ENCODE measurements at places on chromosomes 4 and X.

DNA sequence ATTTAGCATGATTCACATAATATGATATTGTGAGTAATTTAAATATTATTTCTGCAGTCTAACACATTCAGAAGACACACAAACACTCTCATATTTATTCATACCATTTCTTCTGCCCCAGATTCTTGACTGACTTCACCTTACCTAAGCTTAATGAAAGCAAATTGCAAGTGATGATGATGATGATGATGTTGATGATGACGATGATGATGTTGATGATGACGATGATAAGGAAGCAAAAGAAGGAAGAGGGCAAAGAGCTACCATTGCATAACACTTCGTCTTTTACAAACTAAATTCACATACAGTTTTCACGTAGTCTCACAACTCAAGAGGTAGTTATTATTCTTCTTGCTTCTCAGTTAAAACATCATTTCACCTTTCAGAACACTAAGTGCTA, 404.7 kb downstream of the NAF1 start:
- no peak for DNase-seq

DNA sequence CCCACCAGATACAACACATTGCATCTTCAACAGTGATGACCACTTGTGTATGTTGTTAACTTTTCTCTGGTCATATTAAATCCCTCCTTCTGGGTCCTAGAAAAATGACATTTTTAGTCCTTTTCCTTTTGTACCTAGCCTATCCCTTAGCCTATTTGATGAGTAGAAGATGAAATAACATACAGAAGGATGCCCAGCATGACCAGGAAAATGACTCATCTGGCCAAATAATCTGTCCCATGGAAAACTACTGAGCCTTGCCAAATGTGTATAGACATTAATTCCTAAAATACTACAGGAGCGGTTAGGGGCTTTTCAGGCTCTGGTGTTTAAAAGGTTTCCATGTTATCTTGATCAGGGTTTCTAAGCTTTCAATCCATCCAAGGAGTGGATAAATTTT, 129.0 kb upstream of the KCNIP4 start:
- no peak for DNase-seq

DNA sequence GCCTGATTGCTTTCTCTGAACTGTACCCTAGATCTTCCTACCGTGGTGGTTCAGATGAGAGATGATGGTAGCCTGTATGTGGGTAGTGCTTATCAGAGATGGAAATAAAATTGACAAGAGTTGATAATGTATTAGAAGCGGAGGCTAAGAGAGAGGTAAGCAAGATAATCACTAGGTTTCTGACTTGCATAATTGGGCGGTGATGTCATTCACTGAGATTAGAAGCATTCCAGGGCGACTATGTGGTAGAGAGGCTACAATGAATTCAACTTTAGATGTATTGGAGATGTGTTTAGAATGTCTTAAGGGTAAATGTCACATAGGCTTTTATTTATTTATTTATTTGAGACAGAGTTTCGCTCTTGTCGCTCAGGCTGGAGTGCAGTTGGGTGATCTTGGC, 415 bp upstream of the TENM3 start:
- DNase-seq = peak; percentile 64

- no peak for DNase-seq
Observed at GRCh38 chr4:145011636-145012035, 86.4 kb downstream of the ANAPC10 start.

DNA sequence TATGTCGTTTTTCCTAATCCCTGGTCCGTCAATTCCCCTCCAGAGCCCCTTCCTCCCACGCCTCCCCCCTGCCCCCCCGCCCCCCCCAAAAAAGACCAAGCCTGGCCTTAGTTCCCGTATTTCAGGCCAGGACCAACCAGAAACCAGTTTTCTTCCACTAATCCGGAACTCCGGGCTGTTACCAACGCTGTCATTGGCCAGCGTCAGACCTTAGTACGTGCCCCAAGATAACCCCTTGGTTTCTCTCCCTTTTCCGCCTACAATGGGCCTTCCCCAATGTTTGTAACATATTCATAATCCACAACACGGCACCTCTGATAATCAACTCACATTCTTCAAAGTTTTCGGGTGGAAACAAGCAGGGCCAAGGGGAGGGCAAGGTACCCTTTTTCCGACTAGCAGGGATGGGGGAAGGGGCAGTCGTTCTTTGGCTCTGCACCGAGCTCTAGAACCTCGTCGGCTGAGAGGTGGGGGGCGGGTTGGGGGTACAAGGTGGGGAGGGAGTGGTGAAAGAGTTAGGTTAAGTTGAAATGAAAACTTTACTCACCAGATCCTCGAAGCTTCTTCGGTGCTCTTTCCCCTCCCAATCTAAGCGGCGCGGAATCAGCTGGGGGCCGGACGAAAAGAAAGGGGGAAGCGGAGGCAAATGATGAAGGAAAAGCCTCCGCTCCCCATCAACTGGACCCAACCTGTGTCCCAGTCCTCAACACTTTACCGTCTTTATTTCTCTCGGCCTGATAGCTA, 1.5 kb downstream of the BRWD3 start:
- peak; percentile 59 for DNase-seq

DNA sequence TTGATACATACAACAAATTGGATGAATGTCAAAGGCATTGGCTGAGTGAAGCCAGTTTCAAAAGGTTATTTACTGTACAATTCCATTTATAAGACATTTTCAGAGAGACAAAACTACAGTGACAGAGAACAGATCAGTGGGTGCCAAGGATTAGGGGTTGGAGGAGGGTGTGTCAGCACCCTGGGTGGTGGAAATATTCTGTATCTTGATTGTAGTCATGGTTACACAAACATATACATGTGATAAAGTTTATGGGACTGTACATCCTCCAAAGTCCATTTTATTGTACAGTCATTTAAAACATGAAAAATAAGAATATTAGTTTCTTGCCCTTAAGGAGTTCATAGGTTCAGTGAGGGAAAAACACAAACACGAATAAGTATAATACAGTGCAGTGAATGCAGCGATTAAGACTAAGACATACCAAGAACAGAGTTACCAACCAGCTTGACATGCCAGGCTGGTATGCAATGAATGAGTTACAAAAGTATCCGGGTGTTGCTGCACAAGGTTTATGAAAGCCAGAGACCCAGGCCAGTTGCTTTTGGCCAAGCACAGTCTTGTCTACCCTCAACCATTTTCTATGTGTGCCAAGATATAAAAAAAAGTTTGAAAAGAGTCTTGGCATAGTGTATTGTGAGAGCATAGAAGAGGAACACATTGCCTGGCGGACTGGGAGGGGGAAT, 123.6 kb downstream of the MSL3 start:
- no peak for DNase-seq

GRCh38 chrX:44291468-44292092, 51.9 kb downstream of the EFHC2 start:
- DNase-seq = no peak

DNA sequence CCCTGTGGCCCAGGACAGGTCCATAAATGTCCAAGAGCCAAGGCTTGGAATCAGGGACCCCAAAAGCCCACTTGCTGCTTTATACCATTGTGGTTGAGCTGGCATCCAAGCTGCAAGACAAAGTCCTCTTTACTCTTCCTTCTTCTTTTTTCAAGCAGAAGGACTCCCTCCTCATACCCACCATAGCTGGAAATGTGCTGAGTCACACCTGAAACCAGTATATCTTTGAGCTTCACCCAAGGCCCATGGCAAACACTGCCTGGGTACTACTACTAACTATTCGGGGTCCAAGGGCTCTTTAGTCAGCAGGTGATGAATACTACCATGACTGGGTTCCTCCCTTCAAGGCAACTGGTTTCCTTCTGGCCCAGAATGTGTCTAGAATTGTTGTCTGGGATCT, 37.3 kb upstream of the NMU start:
- no peak for DNase-seq

DNA sequence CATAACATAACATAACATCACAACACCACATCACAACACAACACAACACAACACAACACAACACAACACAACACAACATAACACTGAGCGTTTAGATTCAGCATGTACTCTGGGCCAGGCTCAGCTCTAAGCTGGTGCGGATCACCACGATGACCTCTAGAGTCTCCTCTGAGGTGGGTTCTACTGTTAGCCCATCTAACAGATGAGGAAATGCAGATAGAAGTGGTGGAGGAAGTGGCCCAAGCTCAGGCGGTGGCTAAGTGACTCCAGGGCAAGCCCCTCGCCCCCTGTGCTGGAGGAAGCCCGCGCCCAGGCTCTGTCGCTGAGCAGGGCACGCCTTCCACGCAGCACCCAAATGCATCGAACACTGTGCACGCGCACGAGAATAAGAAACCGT, 45.3 kb upstream of the CDKN2AIP start:
- no peak for DNase-seq

- DNase-seq = no peak
Observed at GRCh38 chrX:8783097-8783713, 18.0 kb downstream of the FAM9A start.

- DNase-seq = no peak
Observed at GRCh38 chrX:71958281-71958675, 47.6 kb downstream of the NHSL2 start.

DNA sequence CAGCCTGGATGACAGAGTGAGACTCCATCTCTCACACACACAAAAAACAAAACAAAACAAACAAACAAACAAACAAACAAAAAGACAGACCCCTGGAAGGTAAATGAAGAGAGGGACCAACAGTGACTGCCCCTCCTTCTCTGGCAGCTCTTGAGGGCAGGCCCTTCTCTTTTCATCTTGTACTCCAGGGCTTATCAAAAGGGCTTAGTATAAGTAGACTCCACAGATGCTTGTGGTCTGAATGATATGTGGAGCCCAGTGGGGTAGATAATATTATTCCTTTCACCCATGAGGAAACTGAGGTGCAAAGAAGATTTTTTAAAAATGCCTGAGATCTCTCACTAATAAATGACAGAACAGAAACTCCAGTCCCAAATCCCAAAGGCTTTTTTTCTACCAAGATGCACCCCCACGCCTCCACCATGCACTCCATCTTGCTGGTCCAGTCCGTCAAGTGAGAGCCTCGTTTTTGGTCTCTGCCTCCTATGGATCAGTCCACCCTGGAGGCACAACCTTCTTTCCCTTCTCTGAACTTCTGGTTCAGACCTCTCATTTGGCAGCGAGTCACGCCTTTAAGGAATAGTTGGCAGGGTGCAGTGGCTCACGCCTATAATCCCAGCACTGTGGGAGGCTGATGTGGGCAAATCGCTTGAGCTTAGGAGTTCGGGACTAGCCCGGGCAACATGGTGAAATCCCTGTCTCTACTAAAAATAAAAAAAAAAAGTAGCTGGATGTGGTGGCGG, 17.0 kb upstream of the CHRNA9 start:
- no peak for DNase-seq

DNA sequence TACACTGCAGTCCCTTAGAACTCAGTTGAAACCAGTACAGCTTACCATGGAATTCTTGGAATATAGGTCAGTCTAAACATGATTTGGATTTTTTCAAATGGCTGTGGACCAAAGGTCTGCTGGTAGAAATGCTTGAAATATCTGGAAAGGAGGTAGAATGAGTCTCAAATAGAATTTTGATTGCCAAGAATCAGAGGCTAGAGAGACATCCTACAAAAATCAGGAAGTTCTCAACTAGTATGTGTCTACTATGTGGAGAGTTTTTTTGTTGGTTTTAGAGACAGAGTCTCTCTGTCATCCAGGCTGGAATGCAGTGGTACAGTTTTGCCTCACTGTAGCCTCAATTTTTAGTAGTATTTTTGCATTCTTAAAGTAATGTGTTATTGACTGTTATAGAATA, 53.6 kb downstream of the PAQR3 start:
- DNase-seq = no peak

DNA sequence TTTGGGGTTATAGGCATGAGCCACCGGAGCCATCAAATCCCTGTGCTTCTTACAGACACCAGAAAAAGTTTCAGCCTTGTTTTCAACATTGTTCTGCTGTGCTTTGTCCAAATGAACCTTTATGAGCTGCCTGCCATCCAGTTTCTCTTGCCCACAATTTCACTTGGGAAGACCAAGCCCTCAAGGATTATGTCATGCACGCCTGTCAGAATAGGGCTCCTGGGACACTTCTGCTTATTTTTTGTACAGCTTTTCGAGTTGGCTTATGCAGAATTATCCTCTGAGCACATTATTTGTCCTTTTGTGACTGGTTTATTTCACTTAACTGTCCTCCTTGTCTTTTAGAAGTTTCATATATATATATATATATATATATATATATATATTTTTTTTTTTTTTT, 16.2 kb downstream of the UBE2K start:
- no peak for DNase-seq

GRCh38 chr4:113968473-113968872, 11.0 kb downstream of the ARSJ start:
- DNase-seq = no peak

DNA sequence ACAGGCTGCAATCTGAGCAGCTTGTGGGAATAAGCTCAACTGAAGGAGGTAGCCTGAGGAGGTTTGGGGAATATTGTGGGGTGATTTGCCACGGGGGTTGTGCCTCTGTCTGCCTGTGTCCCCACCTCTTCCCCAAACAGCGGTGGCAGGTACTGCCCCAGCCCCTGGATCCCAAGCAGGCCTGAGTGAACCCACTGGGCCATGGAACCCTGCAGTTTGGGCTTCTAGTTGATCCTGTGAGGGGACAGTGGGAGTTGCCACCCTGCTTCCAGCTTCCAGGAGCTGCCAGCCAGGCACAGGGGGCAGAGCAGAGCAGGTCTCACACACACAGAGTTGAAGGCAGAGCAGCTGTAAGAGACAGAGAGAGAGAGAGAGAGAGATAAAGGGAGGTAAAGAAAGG, 97.4 kb downstream of the PJA1 start:
- DNase-seq = no peak

- DNase-seq = no peak
Observed at GRCh38 chrX:132532097-132532496, 43.3 kb upstream of the MBNL3 start.

GRCh38 chr4:20532871-20533870, 167.1 kb upstream of the PACRGL start:
- DNase-seq = no peak

- DNase-seq = no peak
Observed at GRCh38 chrX:149493567-149494562, 11.2 kb downstream of the IDS start.

DNA sequence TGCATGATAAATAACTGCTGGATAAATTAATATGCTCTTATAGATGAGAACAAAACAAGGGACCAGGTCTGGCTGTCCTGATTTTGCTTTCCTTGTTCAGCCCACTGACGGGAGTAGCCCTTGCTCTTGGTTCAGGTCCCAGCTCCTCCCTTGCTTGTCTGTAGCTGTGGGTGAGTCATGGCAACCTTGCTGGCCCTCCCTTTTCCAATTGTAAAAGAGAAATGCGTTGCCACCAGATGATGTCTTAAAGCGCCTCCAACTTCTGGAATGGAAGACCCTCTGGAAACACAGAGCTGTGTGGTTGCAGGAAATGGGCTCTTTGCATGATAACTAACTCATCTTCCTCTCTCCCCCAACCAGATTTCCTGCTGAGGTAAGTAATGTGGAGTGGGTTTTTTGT, 171.4 kb downstream of the AASDH start:
- DNase-seq = no peak
